Caudate nucleus (tissue), 63 donors: ENCODE measurements at places on chromosomes 7 and 10.

DNA sequence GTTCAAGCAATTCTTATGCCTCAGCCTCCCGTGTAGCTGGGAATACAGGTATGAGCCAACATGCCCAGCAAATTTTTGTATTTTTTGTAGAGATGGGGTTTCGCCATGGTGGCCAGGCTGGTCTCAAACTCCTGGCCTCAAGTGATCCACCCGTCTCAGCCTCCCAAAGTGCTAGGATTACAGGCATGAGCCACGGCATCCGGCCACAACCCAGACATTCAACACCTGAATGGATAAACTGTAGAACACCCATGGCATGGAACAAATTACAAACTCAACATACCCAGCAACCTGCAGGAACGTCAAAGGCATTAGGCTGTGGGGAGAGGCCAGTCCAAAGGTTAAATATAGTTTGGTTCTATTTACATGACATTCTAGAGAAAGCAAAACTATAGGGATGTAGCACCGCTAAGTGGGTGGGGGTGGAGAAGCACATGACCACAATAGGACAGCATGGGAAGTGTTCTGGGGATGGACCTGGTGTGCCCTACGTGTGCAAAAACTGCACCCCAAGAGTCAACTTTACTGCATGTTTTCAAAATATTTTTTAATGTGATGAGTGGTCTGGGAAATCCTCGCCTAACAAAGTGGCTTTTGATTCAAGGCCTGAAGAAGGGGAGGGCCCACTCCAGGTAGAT is 6.5 kb upstream of the PGAM2 start:
- no peak for DNase-seq

DNA sequence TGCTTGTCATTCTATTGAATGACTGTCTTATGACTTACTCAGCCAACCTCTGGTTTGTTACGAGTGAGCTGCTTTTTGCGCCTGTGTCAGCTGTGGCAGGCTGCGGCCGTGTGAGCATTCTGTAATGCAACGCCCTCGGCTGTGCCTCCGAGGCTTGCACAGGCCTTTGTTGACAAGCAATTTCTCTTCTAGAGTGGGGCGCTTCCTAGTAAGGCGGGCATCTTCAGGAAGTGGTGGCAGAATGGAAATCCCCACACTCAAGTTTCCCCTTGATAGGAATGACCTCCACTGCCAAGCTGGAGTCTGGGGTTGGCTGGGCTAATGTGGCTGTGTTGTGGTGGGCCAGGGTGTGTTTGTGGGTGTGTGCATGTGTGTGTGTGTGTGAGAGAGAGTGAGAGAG is 20.2 kb upstream of the TMEM178B start:
- no peak for DNase-seq

DNA sequence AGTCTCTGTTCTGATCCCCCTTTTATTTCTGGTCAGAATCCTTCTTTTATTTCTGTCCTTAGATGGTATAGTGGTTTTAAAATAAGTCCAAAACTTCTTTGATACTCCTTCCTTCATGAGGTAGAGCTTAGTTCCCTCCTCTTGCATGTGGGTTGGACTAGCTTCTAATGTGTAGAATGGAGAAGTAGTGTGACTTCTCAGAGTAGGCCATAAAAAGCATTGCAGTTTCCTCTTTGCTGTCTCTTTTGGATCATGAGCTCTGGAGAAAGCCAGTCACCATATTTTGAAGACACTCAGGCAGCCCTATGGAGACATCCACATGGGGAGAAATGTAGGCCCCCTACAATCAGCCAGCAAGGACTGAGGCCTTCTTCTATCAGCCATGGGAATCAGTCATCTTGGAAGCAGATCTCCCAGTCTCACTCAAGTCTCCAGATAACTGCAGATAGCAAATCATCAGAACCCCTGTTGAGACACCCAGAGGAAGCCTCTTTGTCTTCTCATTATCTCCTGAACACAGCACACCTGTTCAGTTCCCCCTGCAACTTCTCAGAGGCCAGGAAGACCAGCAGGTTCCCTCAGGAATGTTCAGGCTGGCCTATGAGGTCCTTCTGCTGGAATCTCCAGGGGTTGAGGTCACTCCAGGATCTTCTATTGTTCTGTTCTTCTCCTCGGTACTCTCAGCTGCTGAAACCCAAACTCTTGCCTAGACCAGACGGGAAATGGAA is 511.9 kb upstream of the ZMIZ1 start:
- DNase-seq, result no peak

DNA sequence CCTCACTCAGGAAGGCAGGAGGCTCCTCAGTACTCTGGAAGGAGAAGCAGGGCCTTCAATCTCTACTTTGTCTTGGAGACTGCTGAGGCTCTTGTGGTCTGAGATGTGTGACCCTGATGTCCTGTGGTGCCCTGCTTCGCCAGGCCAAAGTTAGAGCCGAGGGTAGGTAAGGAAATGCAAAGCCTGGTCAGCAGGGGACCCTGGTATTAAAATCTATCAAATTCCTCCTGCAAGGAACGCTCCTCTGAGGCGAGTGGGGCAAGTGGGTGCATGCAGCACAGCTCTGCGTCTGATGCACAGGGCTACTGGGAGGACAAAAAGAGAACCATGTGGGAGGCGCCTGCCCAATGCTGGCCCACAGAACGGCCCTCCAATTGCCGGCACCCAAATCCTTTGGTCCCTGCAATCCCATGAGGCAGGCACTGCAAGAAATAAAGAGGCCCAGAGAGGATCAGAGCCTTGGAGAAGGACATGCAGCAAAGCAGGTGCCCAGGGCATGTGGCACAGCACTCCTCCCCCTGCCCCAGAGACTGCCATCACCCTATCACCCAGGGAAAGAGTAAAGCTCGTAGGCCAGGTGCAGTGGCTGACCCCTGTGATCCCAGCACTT is 23.1 kb upstream of the ZMIZ1 start:
- no peak for DNase-seq

DNA sequence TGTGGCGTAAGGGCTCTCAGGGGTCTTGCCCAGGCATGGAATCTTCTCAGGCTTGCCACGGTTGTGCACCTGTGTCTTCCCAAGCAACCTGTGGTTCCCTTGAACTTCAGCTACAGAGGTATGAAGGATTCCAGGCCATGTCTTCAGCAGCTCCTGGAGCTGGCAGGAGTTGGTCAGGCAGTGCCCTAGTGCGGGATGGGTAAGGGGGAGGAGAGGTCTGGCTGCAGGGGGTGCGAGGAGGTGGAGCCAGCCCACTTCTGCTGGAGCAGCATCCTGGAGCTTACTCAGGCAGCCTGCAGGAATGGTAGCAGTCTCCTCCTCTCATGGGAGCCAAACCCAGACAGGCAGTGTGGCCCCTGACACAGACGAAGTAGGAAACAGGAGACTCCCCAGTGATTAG is 3.8 kb upstream of the TRIL start:
- DNase-seq, result no peak

DNA sequence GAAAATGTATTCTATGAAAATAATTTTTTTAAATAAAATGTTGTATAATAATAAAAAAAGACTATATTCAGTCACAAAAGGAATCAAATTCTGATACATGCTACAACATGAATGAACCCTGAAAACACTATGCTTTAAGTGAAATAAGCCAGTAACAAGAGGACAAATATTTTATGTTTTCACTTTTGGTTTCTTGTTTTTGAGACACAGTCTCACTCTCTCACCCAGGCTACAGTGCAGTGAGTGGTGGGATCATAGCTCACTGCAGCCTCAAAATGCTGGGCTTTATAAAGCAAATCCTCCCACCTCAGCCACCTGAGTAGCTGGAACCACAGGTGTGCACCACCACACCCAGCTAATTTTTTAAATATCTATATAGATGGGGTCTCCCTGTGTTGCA is 64.2 kb downstream of the CNOT4 start:
- DNase-seq, result no peak

- DNase-seq, result no peak
These were observed 61.3 kb downstream of the TACC2 start for GRCh38 chr10:122050311-122050710.

DNA sequence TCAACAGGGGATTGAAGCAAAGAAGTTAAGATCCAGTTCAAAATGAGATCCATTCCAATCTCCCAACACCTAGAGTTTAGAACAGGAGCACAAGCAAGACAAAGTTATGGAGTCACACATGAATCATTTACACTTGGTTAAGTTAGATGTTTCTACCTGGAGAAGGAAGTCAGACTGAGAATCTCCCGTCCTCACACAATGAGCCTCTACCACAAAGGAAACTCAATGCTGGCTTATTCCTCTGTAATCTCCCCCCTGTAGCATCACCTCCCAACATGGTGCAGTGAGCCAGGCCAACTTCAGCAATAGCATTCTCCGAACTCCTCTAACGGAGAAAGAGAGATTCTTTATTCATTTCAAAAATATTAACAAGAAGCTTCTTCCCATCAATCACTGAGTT is 82.2 kb downstream of the ELMO1 start:
- DNase-seq, result no peak

DNA sequence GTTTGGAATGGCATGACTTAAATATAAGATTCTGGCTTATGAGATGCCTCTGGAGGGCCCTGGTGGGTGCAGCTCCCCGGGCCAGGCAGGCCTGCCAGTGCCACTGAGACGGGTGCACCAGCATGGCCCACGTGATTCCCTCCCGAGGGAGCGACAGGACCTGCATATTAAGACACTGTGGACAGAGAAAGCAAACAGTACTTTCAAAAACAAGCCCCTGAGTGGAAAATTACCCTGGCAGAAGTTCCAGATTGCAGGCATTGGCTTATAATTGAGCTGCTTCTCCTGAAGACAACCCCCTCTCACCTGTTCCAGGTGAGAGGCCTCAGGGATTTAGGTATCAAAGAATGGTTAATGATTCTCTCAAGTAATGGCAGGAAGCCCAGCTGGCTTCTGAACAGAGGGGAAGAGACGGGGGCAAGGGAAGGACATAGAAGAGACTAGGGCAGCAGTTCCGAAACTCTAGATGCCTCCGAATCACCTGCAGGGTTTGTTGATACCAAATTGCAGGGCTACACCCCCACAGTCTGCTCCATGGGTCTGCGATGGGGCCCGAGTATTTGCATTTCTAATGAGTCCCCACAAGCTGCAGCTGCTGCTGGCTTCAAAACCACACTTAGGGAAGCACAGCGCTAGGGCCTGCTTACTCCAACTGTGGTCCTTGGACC is 66.0 kb upstream of the DOCK1 start:
- DNase-seq, result peak; percentile 87

DNA sequence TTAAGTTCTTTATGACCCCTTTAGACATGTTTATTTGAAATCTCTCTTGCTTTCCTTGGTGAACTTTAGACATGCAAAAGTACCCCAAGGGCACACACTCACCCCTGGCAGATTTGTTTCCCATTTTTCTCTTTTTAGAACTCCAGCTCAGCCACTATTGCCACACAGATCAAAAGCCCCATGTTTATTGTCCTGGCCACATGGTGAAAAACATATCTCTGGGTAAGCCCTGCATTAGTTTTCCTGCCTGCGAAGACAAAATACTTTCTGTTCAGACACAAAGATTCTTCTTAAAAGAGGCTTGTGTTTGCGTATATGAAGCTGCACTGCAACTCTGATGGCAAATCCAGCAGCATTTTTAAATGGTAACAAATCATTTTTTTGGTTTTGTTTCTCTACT is 200.0 kb downstream of the POLR1F start:
- DNase-seq, result no peak

GRCh38 chr7:85815526-85815925 is 628.7 kb upstream of the SEMA3D start:
- no peak for DNase-seq

- no peak for DNase-seq
These were observed 57.8 kb downstream of the BAMBI start for GRCh38 chr10:28734938-28735759.

- DNase-seq, result no peak
These were observed 176.9 kb downstream of the RPS24 start for GRCh38 chr10:78210548-78210947.

DNA sequence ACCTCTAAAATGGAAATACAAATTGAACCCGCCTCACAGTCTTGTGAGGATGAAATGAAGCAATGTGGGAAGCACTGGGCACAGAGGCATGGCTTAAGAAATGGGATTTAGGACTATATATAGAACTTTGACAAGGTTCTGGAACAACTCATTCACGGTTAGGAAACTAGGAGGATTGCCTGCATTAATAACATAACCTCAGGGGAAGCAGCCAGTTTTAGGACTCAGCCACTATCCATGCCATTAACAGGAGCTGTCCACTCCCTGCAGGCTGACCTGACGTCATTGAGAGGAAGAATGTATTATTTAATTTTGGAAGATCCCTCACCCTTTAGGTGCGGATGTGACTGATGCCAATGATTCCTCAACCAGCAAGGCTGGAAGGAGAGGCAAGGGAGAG is 34.8 kb downstream of the ITGB8 start:
- DNase-seq, result no peak

DNA sequence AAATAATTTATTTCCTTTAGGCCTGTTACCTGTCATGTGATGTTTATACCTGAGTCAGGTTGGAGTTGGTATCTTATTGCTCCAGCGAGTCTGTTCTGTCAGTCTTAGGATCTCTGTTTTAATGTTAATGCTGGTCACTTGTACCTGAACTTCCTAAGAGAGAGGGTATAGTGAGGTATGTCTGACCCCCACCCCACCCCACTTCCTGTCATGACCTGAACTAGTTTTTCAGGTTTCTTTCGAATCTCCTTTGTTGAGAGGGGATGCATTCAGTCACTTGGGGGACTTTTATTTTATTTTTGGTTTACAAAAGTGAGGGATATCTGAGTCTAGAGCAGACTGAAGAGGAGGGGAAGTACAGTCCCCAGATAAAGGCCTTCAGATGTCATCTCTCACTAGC is 769.0 kb upstream of the COBL start:
- DNase-seq, result no peak

DNA sequence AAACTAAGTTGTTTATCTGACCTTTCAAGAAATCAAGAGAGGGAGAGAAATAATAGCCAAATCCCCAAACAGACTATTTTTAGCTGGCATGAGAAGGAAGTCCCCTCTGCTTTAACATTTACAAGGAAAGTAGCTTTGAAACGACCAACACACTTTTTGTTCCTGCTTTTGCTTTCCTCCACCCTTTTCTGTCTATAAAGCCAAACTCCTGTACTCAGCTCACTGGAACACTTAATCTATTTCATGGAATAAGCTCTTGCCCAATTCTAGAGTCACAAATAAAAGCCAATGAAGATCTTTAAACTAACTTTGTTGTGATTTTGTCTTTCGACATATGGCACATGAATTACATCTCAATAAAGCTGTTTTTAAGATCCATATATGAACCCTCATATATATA is 86.8 kb upstream of the CCDC71L start:
- no peak for DNase-seq
